ENCODE measurements at places on chromosomes 1 and 21.

DNA sequence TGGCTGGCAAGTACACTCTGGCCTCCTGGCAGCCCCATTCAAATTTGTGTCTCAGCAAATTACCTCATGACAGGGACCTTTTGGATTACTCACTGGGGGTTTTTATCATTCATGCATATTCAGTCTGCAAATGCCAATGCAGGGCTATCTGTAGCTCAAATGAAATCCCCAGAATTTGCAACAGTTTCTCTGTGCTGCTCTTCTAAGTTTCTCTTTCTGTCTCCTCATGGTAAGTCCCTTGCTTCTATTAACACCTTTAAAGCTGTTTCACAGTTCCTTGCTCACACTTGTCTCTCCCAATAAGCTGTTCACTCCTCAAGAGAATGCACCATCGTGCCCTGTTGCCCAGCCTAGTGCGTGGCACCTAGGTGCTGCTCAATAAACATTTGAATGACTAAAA lies 3.3 kb upstream of the FAM78B start:
- DNase-seq, result no peak

DNA sequence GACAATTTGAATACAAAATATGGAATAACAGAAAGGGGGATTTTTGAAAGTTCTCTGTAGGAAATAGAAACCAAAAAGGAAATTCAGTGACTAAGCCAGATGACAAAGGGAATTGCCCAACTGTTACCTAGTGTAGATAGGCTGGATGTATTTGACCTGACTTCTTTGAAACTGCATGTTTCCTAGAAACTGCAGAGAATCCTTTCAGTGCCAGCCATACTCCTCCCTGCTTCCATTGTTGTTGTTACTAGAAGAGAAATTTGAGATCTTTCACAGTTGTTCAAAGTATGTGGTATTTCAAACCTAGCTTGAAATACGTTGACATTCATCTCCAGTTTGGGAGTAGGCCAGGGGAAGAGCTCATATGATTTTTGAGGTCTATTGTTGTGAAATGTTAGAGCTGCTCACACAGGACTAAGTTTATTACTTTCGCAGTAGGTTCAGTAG lies 1.8 kb upstream of the GBP5 start:
- no peak for DNase-seq

- DNase-seq, result no peak
These were observed 384.0 kb downstream of the LTN1 start for GRCh38 chr21:28608646-28609045.

DNA sequence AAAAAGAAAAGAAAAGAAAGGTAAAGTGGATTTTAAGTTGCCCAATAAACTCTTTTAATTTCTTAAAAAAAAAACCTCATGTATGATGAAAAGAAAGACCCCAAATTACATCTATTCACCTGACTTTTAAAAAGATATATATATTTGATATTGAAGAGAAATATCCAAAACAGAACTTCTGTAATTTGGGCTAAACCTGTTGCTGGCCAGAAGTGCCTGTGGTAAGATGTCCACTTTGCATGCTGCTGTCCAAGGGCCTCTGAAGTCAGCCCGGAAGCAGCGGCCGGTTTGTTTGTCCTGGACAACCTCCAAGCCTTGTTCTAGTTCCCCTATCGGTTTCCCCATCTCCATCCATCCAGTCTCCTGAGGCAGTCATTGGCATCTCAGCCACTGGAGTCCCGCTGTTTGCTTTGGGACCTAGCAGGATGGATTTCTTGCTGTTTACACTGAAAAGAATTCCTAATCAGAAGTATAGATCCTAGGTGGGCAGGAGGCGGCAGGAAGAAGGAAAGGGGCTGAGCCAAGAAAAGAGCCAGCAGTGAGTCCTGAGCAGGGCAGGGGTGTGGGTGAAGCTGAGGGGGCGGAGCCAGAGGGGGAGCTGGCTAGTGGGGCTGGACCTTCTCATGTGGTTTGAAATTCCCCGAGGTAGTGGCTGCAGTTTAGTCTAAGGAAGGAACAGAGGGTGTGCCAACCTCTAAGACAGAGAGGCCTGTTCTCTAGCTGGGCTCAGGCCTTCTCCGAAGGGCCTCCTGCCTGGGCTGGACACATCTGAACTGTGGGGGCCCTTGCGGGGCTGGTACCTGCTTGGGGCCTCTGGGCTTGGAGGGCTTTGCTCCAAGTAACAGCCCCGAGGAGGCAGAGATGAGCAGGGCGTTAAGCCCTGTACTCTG lies 3.3 kb downstream of the NCMAP start:
- no peak for DNase-seq

GRCh38 chr1:42736152-42736551 lies 3.9 kb downstream of the CLDN19 start:
- no peak for DNase-seq

DNA sequence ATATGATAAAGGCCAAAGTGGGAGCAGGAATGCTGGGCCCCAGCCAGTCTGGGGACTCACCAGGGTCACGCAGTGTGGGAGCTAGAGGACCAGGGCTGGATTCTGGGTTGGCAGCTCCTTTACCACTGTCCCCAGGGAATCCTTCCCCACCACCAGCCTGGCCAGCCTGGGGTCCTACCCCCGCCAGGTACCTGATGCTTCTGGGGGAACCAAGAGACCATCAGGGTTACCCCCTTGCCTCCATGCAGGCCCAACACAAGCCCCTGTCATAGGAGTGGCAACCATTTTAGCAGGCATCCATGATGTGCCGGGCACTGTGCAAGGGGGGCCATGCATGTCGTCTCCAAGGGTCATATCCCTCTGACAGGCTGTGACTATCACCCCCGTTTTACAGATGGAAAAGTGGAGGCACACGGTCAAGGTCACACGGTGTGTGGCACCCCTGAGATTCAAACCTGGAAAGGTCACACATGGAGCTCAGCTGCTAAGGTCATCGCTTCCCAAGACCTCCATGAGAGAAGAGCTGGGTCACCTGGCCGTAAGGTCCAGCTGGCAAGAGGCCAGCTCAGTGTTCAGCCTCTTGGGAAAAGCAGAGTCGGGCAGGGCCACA lies 16.4 kb downstream of the RUNX3 start:
- DNase-seq, result no peak

DNA sequence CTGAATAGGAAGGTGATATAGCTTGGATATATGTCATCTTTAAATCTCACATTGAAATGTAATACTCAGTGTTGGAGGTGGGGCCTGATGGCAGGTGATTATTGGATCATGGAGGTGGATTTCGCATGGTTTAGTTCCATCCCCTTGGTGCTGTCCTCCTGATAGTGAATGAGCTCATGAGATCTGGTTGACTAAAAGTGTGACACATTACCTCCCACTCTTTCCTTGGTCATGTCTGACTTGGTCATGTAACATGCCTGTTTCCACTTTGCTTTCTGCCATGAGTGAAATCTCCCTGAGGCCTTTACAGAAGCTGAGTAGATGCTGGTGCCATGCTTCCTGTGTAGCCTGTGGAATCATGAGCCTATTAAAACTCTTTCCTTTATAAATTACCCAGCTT lies 664.5 kb upstream of the NR5A2 start:
- DNase-seq, result no peak

DNA sequence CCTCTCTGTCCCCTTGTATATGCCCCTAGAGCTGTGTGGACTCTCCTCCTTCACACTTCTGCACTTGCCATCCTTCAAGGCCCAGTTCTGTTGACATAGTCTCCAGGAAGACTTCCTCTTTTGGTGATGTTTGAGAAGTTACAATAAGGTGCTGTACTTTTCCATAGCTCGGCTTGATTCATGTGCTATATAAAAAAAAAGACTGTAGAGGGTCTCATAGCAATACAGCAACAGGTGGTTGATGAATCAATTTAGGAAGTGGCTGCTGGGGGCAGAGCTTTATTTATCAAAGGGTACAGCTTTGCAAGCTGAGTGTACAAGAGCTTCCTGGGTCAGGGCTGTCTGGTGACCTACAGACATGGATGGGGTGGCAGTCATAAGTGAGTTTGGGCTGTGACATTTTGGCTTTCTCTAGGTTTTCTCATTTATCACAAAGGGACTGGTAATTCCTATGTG lies 102.7 kb downstream of the RUNX1 start:
- DNase-seq, result no peak

DNA sequence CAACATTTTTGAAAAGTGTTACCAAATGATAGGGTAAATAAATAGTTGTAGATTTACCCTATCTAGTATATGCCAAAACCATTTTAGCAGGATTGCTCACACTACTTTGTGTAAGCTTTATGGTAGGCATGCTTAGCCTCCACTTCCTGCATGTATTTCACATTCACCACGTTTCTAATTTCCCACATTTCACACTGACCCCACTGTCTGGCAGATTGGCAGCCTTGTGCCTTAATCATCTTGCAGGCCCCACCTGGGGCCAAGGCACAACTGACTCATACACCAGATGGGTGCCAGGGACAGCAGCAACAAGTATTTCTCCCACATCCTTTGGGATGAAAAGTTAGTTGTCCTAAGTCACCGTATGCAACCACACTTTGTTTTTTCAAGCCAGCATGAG lies 21.2 kb upstream of the CENPF start:
- no peak for DNase-seq

Data from hypothalamus (tissue), 51 donors.